ENCODE measurements at places on chromosomes 1 and 21. TPM values are rescaled to one million over a fixed set of nuclear protein-coding genes. Genes with fewer than 3 reads are reported as not detected.
A peak's percentile ranks its signal among the peaks of the same experiment; 100 is the strongest.

The TEX38 gene
- total RNA-seq: 1.7 TPM

GRCh38 chr1:107786203-107786845 lies 178.7 kb downstream of the VAV3 start:
- no peak for ATAC-seq

- no peak for ATAC-seq
These were observed 382.7 kb upstream of the DUSP10 start for GRCh38 chr1:222124602-222125001.

DNA sequence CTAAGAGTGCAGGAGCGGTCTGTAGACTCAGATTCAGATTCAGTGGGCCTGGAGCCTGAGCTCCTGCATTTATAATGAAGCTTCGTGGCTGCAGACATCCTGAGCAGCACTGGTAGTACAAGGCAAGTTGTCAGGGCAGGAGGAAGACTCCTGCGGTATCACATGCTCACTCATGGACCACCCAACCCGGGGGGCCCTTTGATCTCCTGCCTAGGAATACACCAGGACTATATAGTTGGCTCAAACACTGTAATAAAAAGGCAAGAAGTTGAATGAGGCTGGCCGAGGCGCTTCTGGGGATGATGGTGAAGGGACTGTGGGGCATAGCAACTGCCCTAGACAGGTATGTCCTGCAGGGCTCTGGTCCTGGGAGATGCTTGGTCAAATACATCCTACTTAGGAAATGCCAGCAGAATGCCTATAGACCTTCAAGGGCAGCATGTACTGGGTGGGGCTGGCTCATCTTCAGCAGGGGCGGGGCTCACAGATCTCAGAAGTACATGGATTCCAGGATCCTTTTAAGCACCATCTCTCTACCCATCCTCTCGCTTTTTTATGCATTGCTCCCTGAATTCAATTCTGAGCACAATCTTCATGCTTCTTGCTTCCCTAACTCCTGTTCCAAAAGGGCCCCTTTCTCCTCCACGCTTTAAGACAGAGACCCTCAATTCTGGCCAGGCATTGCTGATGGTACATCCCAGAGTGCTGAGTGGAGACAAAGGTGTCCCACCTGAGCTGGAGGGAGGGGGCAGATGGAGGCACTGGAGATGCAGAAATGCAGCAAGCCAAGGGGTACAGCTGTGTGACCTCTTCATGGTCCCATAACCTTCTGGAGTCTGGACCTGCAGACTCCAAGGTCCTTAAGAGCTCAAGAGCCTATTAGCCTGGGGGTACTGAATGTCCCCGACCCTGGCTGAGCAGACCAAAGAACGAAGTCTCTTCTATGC lies 2.1 kb upstream of the RAP1GAP start:
- no peak for ATAC-seq

GRCh38 chr1:3645666-3646355 lies 4.1 kb downstream of the WRAP73 start:
- ATAC-seq: no peak

DNA sequence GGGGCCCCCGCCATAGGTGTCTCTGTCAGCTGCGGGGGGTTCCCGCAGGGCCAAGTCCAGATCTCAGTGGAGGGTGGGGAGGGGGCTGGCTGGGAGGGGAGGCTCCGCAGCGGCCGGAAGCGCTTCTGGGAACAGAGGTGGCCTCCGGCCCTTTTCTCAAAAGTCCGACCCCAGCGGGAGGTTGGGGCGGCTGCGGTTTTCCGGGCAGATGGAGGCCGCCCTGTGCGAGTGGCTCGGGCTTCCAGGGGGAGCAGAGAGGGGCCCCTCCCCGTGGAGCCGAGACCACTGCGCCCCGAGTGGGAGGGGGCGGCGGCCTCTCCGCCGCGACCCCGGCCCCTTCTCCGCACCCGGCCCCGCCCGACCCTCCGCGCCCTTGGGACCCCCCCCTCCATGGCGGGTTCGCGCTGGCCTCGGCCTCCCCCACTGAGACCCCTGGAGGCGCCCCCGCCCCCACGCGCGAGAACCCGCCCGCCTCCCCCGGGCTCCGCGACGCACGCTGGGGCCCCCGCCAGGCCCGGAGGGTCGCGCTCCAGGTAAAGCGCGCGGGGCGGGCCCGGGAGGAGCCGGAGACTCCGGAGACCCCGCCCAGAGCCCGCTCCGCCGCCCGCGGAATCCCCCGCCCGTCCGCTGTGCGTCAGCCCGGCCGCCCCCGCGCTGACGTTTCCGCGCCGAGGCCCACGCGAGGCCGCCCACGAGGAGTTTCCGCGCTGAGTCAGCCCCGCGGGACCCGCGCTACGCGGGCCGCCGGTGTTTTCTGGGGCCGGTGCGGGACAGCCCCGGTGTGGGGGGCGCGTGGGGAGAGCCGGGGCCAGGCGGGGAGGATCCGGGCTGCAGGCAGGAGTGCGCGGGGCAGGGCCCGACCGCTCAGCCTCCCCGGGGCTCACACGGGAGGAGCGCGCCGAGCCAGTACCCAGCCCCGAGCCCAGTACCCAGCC lies 5.2 kb downstream of the TNFRSF18 start:
- ATAC-seq: peak; percentile 47

The NR5A2 gene
- total RNA-seq: 4.2 TPM

GRCh38 chr21:41024746-41025254 lies 143.2 kb upstream of the BACE2 start:
- no peak for ATAC-seq

DNA sequence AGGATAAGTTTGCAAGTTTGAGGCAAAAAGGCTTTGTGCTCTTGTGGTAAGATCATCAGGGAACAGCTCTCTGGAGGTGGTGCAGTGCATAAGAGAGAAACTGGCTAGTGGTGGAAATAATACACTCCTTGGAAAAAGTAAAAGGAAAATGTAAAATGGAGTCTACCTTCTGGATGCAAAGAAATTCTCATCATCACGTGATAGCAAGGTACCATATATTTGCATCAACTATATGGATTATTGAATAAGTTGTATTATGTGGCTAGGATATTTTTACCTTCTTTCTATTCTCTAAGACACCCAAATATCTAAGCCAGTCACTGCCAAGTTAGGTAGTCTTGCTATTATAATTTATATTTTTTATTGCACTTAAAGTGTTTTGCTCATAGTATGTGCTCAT lies 14.0 kb upstream of the LRRC7 start:
- no peak for ATAC-seq

The ZZZ3 gene
- total RNA-seq: 57.1 TPM

- ATAC-seq: no peak
These were observed 95.3 kb downstream of the CASZ1 start for GRCh38 chr1:10701145-10701544.

- no peak for ATAC-seq
These were observed 25.0 kb downstream of the CRYAA start for GRCh38 chr21:43193651-43194302.

GRCh38 chr1:160309185-160309557 lies 24.2 kb upstream of the PEX19 start:
- no peak for ATAC-seq

DNA sequence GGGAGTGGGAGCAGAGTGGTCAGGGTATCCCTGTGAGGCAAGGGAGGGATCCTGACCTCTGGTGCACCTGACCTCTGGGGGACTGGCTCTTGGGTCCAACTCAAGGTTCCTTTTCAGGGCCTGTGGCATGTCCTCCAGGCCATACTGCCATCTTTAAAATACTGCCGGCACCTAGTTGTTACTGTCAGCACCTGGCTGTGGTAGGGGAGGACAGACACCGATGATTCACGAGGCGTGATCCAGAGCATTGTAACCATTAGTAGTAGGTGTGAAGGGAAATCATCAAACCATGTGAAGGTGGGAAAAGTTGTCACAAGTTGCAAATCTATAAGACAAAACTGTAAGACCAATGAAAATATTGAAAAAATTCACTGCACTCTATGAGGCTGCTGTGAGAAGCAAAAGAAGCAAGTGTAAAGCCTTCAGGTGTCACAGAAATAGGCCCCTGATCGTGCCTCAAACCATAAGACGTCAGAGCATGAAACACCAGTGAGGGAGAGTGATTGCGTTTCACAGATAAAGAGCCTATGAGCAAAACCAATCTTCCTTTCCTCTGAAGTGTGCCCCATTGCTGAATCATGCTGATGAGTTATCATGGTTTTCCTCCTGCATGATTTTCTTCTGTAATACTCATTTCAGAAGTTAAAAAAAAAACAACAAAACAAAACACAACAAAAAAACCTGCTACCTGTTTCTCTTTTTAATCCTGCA lies 55.3 kb downstream of the CDC7 start:
- ATAC-seq: no peak

GRCh38 chr1:153291514-153291913 lies 21.2 kb downstream of the PGLYRP3 start:
- no peak for ATAC-seq

GRCh38 chr1:213987422-213987926 lies 299 bp upstream of the PROX1 start:
- peak; percentile 89 for ATAC-seq

GRCh38 chr1:192545896-192546521 lies 29.6 kb upstream of the RGS1 start:
- ATAC-seq: no peak

The TMPRSS15 gene
- not detected for total RNA-seq

GRCh38 chr1:155003227-155003765 lies 694 bp downstream of the ZBTB7B start:
- ATAC-seq: no peak

- ATAC-seq: no peak
These were observed 1.2 kb downstream of the GAS5 start for GRCh38 chr1:173866413-173867115.

The PPIAL4G gene
- total RNA-seq: not detected

DNA sequence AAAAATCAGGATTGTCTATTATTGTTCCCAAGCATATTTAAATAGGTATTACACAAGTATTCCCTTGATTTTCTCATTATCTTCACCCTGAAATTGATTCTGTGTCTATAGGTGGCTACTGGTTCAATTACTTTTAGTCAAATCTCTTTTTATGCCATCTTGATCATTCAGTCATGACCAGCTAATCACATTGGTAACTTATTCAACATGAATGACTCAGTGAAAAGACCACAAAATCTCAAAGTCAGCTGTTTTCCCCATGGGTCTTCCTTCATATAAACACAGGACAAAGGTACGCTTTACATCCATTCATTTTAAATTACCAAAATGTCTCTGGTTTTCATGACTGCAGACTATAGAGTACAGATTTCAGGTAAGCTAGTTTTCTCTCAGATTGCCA lies 23.7 kb upstream of the NRIP1 start:
- no peak for ATAC-seq

- no peak for ATAC-seq
These were observed 10.9 kb downstream of the MYBPHL start for GRCh38 chr1:109295712-109296415.

- ATAC-seq: no peak
These were observed 71.3 kb upstream of the LRRN2 start for GRCh38 chr1:204756811-204757210.

The OR2L8 gene
- total RNA-seq: not detected

DNA sequence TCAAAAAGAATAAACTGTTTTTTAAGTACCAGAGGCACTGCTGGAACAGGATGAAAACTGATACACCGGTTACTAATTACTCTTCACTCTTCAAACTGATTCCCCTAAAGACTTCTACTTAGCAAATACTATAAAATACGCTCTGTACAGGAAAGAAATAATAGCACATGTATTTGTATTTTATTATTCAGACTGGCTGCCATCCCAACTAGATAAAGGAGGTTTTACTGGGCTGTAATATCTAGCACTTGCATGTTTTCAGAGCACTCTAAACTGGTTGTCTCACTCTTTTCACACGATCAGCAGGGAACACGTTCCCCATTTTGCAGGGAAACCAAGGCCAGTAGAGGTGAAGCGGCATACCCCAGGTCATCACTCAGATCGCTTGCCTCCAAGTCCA lies 9.2 kb downstream of the SMIM12 start:
- no peak for ATAC-seq

DNA sequence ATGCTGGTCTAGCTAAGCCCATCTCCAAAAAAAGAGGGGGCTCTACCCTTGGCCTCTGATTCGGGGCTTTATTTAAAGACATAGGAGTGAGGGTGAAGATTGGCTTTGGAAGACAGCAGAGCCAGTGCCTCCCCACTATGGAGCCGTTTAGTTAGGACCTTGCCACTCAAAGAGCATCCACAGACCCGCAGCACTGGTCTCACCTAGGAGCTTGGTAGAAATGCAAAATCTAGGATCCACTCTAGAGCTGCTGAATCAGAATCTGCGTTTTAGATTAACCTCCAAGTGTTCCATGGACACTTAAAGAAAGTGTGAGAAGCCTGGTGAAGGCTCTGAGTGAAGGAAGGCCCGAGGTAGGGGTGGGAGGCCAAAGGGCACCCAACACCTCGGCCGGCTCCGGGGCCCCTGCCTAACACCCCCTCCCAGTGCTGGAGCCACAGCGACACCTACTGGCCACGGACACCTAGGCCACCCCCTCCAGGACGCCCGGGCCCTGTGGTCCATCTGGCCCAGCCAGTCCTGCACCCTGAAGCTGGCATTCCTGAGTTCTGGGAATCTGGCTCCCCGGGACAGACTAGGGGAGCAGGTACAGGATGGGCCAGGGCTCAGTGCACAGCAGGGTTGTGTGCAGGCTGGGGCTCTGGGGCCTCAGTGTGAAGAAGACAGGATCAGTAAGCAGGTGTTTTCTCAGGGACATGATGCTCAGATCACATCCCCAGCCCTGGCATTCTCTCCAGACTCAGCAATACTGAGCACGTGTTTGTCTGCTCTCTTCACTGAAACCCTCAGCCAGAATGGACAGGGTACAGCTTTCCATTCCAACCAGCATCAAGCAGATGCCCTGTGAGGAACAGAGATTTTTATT lies 79.2 kb downstream of the TMEM53 start:
- ATAC-seq: peak; percentile 91

- ATAC-seq: no peak
These were observed 2.6 kb upstream of the FCRLB start for GRCh38 chr1:161718559-161719324.

- peak; percentile 90 for ATAC-seq
These were observed 13.4 kb upstream of the UAP1 start for GRCh38 chr1:162548170-162548569.

GRCh38 chr1:205312866-205313562 lies 8.5 kb downstream of the NUAK2 start:
- no peak for ATAC-seq

- ATAC-seq: no peak
These were observed 214.3 kb upstream of the NR5A2 start for GRCh38 chr1:199813198-199813597.

The NCAM2 gene
- total RNA-seq: 4.4 TPM

The TMEM200B gene
- total RNA-seq: 39.7 TPM

The TMEM240 gene
- 12.0 TPM for total RNA-seq

GRCh38 chr1:241615043-241615974 lies 24.9 kb downstream of the CHML start:
- ATAC-seq: no peak

- ATAC-seq: no peak
These were observed 1.2 kb downstream of the MYOM3 start for GRCh38 chr1:24110642-24111261.

DNA sequence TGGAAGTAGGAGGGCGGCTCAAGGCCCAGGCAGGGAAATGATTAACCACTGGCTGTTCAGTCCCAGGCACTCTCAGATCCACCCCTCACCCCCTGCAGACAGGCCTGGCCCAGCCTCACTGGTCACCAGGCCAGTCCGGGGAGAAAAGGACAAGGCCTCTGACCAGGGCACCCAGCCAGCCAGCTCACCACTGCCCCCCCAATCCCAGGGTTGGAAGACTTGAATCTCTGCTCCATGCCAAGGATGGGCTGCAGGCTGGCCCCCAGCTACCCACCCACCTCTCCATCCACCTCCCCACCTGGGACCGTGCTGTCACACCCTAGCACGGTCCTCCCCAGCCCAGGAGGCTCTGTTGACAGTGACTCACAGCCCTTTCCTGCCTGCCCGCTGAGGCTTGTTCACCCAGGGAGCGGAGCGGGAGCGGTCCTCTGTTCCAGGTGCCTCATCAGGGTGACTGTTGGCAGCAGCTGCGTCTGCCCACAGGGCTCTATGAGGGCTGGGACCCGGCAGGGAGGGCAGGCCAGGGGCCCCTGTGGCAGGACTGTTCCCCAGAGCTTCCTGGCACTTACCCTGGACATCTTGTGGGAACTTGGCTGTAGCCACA lies 2.2 kb downstream of the LAD1 start:
- no peak for ATAC-seq

Data from gastroesophageal sphincter (tissue), 4 donors.